Stimulated activated CD4-positive, alpha-beta T cell treated with anti-CD3 and anti-CD28 coated beads, Interleukin-12 subunit alpha, Interleukin-12 subunit beta, amount 100 ng/mL, for 4 hours (primary cell): ENCODE measurements at places on chromosomes 7 and 10.

DNA sequence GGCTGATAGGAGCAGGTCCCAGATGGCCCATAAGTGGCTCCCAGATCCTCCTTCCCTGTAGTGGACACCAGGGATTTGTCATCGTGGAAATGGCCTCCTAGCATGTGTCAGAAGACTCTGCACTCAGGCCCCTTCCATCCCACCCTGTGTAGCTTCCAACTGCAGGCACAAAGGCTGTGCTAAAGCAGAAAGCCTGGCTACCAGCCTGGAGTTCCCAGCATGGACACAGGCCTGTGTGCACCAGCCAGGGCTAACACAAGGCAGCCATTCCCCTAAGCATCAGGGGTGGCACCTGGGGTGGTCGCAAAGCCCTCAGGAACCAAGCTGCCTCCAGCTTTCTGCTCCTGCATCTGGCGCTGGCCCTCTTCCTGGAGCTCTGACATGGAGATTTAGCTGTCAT, 4.5 kb upstream of the CAMK2B start:
- no peak for DNase-seq

DNA sequence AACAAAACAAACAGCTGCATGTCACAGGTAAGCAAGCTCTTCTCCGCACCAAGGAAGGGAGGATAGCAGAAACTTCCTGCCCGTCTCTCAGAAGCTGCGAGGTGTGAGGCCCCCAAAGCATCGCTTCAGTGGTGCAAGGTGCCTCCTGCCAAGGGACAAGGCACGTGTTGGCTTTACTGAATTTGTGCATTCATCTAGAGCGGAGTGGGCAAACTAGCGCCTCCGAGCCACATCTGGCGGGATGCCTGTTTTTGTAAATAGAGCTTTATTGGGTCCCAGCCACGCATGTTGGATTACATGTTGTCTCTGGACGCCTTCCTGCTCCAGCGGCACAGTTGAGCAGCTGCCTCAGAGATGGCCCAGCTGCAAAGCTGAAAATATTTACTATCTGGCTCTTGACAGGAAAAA, 27.7 kb downstream of the PHYH start:
- no peak for DNase-seq

- no peak for DNase-seq
These were observed 672.2 kb downstream of the SDK1 start for GRCh38 chr7:3973264-3973663.

GRCh38 chr7:128014811-128015210, 16.4 kb downstream of the LRRC4 start:
- DNase-seq: no peak

DNA sequence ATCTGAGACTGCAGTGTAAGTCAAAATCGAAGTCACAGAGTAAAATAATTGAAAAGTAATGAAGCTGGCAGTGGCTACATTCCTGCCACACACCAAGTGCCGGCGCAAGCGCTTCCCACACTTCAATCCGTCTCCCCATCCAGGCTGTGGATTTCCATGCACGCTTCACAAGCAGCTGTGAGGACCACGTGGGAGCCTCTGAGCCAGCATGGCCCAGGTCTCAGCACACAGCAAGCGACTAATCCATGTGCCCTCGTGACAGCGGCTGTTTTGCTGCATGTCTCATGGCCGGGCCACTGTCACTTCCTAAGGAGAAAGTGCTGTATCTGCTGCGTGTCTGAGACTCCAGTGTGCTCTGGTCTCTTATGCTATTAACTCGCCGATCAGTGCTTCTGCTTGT, 566.9 kb downstream of the DNAJB6 start:
- no peak for DNase-seq
